Osteoblast (primary cell): ENCODE measurements at places on chromosomes 3 and 15.

DNA sequence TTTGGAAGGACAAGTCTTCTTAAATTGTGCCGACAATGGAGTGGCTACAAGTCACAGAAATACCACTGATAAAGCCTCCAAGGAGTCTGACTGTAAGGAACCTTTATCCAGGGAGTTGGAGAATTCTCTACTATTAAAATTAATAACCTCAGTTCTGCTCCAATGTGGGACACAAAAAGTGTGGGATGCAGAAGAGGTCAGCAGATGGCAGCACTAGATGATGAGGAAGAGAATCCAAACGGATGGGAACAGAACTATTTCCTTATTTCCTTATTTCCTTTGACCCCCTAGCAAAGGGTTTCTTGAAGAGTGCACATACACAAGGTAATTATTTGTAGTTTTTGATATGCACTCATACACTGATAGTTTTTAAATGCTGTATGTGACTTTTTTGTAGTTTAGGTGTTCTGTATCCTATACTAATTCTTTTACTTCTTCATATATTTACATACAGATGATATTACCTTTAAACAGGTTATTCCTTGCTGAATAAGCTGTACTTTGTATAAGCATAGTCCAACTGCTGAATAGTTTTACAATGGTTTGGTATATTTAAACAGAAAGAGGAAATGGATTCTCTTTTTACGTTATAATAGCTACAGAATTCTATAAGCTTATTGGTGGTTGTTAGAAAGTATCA lies 25.6 kb upstream of the NLGN1 start:
- DNase-seq: no peak
- H3K4me1 ChIP-seq: no peaks in the 10 kb centered on the region
- no peaks in the 10 kb centered on the region for H3K27me3 ChIP-seq
- no peak overlapping the region for H3K4me3 ChIP-seq

GRCh38 chr3:14891135-14892132 lies 55.9 kb upstream of the NR2C2 start:
- no peaks in the 10 kb centered on the region for H3K4me1 ChIP-seq
- no peak overlapping the region for H3K4me3 ChIP-seq
- DNase-seq: no peak
- H3K36me3 ChIP-seq: no peaks in the 10 kb centered on the region
- no peak overlapping the region for H3K27ac ChIP-seq

GRCh38 chr15:67521783-67522568 lies 1.0 kb downstream of the C15orf61 start:
- peaks cover 9% of the 10 kb centered on the region for H3K36me3 ChIP-seq
- peak overlapping the region; percentile 95 for H3K4me3 ChIP-seq
- H3K27me3 ChIP-seq: no peaks in the 10 kb centered on the region
- peak; percentile 71 for DNase-seq
- peaks cover 24% of the 10 kb centered on the region for H3K4me1 ChIP-seq

DNA sequence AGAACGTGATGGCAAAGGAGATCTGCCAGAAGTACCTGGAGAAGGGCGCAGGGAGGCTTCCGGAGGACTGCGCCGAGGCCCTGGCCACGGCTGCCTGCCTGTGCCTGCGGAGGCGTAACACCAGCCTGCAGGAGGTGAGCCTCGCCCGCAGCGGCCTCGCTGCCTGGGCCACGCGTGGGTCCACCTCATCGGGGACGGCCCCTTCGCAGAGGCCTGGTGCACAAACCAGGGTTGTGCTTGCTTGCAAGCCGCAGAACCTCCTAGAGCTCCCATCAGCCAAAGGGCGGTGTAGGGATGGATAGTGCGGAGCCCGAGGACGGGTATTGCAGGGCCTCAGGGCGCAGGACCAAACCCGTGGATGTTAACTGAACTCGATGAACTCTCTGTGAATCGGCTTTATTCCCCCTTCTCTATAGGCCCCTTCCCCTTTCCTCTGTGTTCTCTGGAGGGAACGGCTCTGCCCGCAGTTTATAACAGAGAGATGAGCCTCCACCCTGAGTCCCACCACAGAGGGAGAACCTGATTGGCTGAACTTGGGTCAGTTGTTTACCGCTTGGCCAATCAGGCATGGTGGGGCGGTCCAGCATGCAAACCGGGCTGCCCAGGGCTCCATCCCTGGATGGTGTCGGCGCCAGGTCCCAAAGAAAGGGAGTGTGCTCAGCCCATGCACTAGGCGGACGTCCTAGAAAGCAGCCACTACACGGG lies 13.6 kb upstream of the TATDN2 start:
- H3K27ac ChIP-seq: no peak overlapping the region
- H3K4me1 ChIP-seq: no peaks in the 10 kb centered on the region
- no peak for DNase-seq
- peaks cover 8% of the 10 kb centered on the region for H3K36me3 ChIP-seq

DNA sequence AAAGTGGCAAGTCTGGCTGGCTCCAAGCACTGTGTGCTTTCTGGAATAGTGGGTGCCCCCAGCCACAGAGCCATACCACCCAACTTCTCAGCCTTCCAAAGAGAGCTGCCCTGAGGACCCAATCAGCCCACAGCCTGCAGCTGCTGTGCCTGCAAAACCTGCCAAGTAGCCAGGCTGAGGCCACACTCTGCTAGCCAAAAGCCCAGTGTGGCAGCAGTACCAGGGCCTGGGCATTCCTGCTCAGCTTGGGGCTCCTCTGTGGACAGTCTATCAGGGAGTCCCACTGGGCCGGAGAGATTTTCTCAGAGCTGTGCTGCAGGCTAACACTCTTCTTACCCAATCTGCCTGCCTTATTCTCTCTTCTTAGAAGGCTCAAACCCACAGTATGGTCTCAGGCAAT lies 136.5 kb downstream of the TPRA1 start:
- H3K27me3 ChIP-seq: peaks cover 42% of the 10 kb centered on the region

DNA sequence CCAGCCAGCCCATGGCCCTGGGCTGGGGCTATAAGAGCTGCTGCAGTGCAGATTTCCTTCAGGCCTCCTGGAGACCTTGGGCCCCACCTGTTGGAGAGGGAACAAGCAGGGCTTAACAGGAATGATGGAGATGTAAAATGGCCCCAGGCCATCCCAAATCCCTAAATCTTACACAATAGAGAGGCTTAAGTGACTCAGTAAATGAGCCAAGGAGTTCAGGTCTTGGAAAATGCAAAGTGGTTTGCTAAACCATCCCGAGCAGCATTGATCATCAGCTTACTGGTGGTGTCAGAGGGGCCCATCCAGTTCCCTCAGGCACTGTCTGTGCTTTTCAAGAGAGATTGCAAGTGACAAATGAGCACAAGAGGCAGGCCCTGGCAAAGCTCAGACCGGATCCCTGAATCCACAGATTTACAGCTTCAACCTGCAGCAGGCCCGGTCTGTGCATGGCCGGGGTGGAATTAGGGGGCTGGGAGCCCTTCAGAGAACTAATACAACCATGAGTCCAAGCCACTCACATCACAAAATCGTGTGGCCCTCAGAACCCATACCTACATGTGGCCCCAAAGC lies 325.4 kb downstream of the UACA start:
- no peak overlapping the region for H3K27ac ChIP-seq
- no peaks in the 10 kb centered on the region for H3K4me1 ChIP-seq
- no peaks in the 10 kb centered on the region for H3K36me3 ChIP-seq

- no peak for DNase-seq
- no peak overlapping the region for H3K27ac ChIP-seq
- no peaks in the 10 kb centered on the region for H3K27me3 ChIP-seq
- H3K36me3 ChIP-seq: no peaks in the 10 kb centered on the region
Measured at GRCh38 chr3:126777366-126777765, 73.3 kb downstream of the CHCHD6 start.

DNA sequence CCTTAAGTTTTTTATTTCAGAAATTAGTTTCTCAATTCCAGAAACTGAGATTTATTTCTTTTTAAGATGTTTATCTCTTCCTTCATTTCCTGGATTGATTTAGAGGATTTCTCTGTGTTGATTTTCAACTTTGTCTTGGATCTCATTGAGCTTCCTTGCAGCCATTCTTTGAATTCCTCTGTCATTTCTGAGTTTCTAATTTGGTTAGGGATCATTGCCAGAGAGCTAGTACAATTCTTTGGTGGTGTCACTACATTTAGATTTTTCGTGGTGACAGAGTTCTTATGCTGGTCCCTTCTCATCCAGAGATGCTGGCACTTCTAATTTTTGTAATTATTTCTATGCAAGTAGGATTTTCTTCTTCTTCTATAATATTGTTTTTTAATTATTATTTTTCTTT lies 691.1 kb upstream of the NAALADL2 start:
- H3K27me3 ChIP-seq: no peaks in the 10 kb centered on the region
- no peak for DNase-seq
- H3K27ac ChIP-seq: no peak overlapping the region
- no peaks in the 10 kb centered on the region for H3K4me1 ChIP-seq
- H3K4me3 ChIP-seq: no peak overlapping the region
